Umbilical cord (tissue), 2 donors: ENCODE measurements at places on chromosomes 16 and 17. TPM values are rescaled to one million over a fixed set of nuclear protein-coding genes. Genes with fewer than 3 reads are reported as not detected.

PRSS8 gene
- 3.6 TPM for total RNA-seq

GINS3 gene
- 7.2 TPM for total RNA-seq

SUPT6H gene
- 40.4 TPM for total RNA-seq

TMEM100 gene
- total RNA-seq: 1.2 TPM

XAF1 gene
- 19.5 TPM for total RNA-seq

TNFSF12 gene
- 14.9 TPM for total RNA-seq

PYY gene
- total RNA-seq: not detected

PROCA1 gene
- total RNA-seq: 18.1 TPM

FOXF1 gene
- total RNA-seq: 0.96 TPM

OTOA gene
- total RNA-seq: 1.4 TPM

TBX4 gene
- 23.4 TPM for total RNA-seq

- DNase-seq: no peak
Observed at GRCh38 chr17:65364438-65364837, 197.0 kb downstream of the AXIN2 start.

DNA sequence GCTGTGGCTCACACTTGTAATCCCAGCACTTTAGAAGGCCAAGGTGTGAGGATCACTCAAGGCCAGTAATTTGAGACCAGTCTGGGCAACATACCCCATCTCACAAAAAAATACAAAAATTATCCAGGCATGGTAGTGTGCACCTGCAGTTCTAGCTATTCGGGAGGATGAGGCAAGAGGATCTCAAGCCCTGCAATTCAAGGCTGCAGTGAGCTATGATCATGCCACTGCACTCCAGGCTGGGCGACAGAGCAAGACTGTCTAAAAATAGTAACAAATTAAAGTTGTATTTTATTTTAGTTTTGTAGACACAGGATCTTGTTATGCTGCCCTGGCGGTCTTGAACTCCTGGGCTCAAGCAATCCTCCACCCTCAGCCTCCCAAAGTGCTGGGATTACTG lies 18.2 kb downstream of the USP31 start:
- DNase-seq: no peak

DNA sequence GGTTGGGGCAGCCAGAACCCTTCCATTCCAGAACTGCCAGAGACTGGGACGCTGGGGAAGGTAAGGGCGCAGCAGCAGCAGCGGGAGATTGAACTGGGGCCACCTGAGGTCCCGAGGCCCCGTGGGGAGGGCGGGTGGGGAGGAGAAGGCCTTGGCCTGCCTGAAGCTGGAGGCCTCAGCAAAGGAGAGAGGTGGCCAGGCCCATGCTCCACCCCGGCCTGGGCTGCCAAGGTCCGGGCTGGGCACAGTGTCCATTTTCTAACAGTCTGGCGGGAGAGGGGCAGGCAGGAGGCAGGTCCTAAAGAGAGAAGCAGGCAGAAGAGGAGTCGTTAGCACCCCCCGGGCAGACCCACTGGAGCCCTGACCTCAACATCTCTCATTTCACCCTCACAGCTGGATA lies 1.1 kb upstream of the GDPD3 start:
- DNase-seq: no peak

DNA sequence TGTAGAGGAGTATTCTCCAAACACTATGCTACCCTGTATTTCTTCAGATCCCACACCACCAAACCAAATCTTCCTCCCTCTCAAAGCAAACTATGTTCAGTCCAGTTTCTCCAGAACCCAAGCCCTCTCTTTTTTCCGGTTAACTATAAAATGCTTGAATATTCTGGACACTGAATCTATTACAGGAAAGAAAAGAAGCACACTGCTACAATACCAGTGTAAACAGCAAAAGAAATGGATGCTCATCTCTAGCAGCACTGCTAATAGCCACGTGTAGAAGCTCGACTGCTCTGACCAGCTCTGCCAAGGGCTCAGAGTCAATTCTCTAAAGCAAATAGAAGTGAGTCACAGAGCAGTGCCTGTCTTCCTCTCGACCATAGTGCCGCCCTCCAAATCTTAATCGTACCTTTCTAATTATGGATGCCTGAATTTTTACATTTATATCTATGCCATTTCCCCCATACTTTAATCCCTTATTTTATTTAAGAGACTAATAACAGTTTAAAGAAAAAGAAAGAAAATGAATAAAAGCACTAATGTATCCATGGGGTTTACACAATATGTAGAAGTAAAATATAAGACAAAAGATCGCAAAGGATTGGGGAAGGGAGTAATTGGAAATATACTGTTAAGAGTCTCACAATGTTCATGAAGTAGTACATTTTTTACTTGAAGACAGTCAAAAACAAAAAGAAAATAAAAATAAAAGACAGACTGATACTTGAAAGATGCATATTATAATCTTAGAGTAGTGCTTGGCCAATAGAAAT lies 154.5 kb downstream of the PARN start:
- no peak for DNase-seq

DNA sequence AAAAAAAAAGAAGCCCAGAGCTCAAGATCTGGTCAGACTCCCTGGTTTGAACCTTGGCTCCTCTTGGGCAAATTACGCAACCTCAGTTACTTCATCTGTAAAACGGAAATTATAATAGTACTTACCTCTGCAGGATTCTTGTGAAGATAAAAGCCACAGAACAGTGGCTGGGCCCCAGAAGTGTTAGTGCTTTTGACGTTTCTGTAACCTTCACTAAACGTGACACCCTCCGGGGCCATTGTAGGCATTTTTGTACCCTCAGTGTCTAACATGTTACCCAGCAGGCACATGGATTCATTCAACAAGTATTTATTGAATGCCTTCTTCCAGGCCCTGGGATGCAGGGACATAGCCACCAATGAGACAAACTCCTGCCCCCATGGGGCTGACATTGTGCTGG lies 58.0 kb downstream of the PITPNC1 start:
- DNase-seq: no peak

DNA sequence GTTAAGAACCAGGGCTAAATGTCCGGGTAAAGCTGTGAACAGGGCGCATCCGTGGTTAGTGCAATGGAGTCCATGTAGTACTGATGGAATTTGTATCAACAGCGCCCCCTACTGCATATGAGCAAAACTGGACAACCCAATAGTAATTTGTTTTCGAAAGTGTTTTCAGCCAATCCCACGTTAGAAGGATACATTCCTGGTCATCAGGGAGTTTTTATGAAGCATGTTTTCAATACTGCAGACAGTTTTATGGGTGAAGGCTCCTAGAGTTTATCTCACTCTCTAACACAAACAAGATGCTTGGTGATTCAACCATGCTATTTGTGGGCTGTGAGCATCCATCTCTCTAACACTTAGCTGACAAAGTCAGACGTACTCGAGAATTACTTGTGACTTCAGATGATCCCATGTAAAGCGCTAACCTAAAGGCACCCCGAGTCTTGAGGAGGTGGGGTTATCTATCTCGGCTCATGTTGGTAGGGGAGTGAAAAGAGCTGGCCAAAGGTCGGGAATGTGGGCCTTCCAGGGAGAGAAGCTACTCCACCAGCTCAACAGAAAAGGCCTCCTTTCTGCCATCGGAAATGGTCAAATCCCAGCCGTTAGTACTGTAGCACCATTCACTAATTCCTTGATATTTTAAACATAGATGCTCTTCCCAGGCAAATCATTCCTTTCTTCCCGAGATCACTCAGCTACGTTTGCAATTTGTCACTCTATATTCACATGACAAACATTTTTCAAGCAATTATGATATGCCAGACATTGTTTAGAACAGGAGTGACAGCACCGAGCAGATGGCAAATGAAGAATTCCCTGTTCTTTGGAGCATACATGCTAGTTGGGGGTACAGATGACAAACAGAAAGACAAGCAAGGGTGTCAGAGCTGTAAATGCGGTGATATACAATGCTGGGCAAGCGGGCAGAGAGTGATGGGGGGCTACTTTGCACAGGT lies 46.9 kb upstream of the HNF1B start:
- peak; percentile 83 for DNase-seq

- DNase-seq: no peak
Observed at GRCh38 chr16:17131351-17131750, 339.4 kb downstream of the XYLT1 start.

DNA sequence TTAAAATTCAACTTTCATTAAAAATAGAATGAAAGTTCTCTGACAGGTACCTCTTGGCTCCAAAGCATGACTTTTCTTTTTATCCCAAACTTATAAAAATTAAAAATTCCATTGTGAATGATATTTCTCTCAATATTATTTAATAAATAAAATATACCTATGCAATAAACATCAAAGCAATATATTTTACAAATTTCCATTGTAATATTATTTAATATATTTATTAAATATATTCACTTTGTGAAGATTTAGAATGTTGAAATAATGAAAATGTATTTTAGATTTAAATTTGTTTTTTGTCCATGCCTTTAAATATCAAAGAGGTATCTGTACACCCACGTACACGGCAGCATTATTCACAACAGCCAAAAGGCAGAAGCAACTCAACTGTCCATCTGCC lies 147.8 kb downstream of the CEP112 start:
- no peak for DNase-seq

DNA sequence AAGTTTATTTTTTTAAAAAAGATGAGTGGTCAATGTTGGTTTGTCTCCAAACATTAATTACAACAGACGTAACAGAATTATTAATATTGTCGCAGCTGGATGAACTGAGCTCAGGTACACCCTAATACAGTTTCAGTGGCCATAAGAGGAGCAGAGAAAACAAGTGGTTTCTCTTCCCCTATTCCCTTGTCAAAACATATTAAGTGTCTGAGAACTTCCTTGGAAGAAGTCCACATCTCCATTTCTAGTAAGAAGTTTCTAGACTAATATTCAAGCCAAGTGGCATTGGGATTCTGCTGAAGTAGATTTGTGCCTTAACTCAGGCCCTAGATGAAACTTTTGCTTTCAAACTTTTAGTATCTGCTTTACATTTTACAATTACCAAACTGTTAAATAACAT lies 47.7 kb downstream of the GNA13 start:
- DNase-seq: no peak

DNA sequence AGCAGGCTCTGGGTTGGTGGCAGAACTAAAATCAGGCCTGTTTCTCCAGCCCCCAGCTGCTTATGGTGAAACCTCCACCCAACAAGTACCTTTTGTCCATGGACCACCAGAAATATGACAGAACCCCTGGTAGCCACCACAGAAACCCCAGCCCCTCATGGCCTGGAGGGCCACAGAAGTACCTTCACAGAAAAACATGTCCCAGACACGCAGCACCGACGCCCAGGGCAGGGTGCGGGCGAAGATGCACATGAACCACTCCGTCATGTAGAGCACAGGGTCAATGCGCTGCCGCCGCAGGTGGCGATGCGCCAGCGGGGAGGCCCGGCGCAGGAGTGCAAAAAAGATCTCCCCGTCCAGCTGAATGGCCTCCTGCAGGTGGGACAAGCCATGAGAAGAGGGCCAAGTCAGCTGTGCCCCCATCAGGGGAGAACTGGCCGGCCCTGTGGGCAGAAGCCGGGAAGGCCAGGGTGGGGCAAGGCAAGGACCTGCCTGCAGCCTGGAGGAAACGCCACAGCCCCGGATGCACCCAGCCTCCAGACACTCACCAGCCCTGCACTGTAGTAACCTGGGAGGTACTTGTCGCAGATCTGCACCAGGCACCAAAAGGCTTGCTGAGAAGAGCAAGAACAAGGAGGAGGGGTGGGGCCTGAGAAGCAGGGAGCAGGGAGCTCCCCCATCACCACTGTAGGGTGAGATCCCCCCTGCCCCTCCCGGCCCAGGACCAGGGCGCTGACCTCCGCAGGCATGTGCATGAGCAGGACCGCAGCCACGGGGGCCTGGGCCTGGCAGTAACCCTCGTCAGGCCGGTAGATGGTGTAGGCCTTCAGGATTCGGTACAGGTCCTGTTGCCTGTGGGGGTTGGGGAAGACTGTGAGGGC lies 4.1 kb upstream of the CD2BP2 start:
- no peak for DNase-seq

DNA sequence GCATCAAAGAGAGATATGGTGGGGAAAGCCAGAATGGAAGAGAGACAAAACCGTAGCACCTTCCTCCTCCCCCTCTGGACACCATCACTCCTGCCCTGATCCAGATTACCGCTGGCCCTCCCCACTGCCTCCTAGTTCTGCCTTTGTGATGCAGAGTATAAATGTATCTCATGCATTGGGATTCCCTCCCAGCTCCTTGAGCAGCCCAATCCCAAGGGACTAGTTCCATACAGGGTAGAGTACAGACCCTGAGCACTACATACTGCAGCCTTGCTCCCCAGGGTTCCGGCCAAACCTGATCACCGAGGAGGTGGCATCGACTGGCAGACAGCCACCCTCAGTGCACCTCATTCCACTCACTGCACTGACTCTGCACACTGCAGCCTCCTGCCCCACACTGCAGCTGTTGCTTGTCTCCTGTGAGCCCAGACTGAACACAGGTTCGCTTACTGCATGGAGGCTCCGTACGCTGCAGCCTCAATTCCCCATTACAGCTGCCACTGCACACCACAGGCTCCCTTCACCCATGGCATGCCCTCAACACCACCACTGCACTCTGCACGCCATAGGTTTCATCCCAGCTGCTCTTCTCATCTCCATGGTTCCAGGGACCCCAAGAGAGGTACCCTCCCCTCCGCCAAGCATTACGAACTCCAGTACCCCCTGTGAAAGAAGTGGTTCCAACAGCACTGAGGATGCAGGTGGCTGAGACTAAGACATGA lies 1.7 kb upstream of the THRA start:
- DNase-seq: no peak

DNA sequence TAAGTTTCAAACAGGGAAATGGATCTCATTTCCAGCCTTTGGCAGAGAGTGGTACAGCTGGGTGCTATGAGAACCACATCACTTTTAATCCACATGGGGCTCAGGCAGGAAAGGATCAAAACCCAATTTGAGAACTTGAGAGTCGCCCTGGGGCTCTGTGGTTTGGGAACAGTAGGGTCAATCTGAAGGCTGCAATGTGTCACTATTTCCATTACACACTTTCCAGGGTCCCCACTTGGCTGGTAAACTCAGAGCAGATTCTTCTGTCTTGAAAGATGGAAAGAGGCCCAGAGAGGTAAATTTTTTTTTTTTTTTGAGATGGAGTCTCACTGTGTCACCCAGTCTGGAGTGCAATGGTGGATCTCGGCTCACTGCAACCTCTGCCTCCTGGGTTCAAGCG lies 6.7 kb upstream of the HIGD1B start:
- DNase-seq: no peak

DNA sequence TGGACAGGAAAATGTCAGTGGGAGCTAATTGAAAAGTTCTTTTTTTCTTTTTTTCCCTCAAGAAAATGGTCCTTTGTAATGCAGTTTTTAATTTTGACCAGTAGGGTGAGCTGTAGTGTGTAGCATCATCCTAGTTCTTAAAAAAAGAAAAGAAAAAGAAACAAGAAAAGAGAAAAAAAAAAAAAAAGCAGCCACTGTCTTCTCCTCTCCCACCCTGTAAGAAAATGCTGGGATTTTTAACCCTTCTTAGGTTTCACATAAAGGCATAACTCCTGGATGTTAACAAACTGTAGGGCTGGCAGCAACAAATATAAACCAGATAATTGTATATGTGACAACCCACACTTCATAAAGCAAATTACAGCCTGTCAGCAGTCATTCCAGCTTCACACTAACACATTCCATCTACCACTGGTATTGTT lies 78.1 kb downstream of the SKAP1 start:
- DNase-seq: peak; percentile 52

GRCh38 chr16:11627822-11628457 lies 40.3 kb upstream of the SNN start:
- DNase-seq: peak; percentile 70

GRCh38 chr16:78889346-78889745 lies 711.2 kb downstream of the MAF start:
- no peak for DNase-seq

- peak; percentile 83 for DNase-seq
Observed at GRCh38 chr17:60142872-60143499, 6.8 kb upstream of the CA4 start.

- DNase-seq: no peak
Observed at GRCh38 chr17:59154292-59154720, 680 bp downstream of the SKA2 start.
